ENCODE measurements at places on chromosomes 6 and 20.

- peak; percentile 8 for DNase-seq
Observed at GRCh38 chr6:132414761-132415160, 13.5 kb upstream of the MOXD1 start.

DNA sequence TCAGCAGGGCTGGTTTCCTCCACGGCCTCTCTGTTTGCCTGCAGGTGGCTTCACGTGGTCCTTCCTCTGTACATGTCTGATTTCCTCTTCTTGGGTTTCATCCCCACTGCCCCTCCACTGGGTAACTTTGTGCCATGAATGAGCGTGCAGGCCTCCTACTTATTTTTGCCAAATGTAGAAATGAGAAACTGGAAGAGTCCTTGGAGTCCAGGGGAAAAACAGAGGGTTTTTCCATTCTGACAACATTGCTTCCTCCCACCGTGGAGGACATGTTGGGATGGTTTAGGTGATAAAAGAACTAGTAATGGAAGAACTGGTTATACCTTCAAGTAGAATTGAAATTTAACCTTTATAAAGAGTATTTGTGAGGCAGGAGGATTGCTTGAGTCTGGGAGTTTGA lies 699.5 kb downstream of the QKI start:
- DNase-seq = no peak

- no peak for DNase-seq
Observed at GRCh38 chr20:63695424-63696305, 787 bp upstream of the TNFRSF6B start.

GRCh38 chr20:20778676-20779075 lies 66.2 kb upstream of the RALGAPA2 start:
- no peak for DNase-seq

GRCh38 chr6:617456-618100 lies 39.3 kb downstream of the HUS1B start:
- DNase-seq = no peak

GRCh38 chr6:74971633-74972032 lies 234.2 kb downstream of the COL12A1 start:
- no peak for DNase-seq

DNA sequence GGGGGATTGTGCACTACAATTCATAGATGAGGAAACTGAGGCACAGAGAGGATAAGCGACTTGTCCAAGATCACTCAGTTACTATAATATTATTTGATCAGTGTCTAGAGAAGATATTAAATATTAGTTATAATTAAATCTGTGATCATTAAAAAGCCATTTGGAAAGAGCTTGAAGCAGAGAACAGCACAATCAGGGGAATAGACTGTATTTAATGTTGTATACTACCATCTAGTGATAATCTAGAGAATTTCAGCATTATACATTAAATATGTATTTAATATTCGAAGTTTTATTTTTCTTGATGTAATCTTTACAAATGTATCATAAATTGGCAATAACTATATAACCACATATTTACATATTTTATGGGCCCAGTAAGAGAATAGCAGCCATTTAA lies 20.1 kb upstream of the MTCL3 start:
- DNase-seq = no peak

- no peak for DNase-seq
Observed at GRCh38 chr6:25138934-25139415, 140.2 kb upstream of the CARMIL1 start.

DNA sequence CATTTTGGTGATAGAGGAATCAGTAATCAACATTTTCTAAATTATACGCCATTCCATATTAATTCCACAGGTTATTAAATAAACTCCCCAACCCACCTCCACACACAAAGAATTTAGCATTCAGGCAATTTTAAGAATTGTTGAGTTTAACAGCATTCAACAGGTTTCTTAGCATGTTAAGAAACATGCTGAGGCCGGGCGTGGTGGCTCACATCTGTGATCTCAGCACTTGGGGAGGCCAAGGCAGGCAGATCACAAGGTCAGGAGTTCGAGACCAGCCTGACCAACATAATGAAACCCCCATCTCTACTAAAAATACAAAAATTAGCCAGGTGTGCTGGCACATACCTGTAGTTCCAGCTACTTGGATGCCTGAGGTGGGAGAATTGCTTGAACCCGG lies 64.0 kb upstream of the PHACTR2 start:
- DNase-seq = no peak

- peak; percentile 41 for DNase-seq
Observed at GRCh38 chr6:13846841-13847240, 32.5 kb upstream of the MCUR1 start.

All from neural crest cell (in vitro differentiated cells).